Myocyte (in vitro differentiated cells): ENCODE measurements at places on chromosomes 7 and 10.
A peak's percentile ranks its signal among the peaks of the same experiment; 100 is the strongest.

GRCh38 chr7:139775829-139776266 lies 1.9 kb downstream of the HIPK2 start:
- peak; percentile 89 for DNase-seq

DNA sequence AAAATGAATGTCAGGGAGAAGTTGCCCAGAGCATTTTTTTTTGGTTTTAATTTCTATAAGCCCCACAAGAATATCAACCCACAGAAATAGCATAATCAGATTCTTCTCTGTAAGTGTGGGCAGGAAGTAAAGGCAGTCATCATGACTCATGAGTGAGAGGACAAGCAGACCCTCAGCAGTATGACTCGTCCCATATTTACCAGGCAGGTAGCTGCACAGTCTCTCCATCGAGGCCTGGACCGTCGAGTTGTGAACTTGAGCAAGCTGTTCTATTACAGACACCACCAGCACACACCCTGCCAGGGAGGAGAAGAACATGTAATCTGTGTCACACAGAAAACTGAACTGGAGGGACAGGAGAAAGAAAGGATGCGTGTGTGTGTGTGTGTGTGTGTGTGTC lies 37.8 kb downstream of the AOAH start:
- DNase-seq: no peak

GRCh38 chr7:3806516-3806915 lies 505.5 kb downstream of the SDK1 start:
- DNase-seq: no peak

DNA sequence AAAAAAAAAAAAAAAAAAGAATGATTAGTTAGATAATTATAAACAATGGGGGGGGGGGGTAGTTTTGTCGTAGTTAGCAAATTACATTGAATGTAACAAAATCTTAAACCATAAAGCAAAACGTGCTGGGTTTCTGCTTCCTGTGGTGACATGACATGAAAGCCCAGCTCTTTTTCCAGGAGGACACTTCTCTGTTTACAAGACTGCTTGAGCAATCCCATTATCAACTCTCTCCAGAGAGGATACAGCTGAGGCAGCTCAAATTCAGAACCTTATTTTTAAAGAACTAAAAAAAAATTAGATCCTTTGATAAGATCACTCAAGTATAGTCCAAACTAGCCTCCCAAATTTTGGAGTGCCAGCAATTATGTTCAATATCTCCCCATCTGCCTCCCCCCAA lies 58.6 kb downstream of the ADRB1 start:
- DNase-seq: no peak

DNA sequence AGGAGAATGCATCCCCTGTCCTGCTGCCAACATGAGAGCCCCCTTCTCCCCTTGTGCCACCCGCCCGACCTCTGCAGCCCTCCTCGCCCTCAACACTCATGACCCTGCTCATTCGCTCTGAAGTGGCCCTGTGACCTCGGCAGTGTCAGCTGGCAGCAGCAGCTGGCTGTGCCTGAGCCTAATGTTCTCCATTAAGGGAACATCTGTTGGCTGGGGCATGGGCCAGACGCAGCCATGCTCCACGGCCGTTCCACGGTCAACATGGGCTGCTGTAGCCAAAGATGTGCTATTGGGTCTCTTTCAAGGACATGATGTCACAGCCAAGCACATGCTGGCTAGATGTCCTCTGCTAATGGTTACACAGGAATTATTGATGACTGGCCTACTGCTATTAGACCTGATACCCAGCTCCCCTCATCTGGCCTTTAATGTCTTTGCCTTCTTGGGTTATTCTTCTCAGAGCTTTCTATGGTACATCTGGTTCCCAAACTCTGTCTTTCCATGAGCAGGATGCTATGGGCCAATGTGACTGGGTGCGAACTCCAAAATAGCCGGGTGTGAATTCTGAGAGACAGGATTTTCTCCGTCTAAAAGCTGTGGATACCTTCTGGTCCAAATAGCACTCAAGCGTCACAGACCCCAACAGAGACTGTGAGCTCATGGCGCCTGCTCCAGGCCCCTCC lies 22.4 kb downstream of the ADCYAP1R1 start:
- DNase-seq: no peak

DNA sequence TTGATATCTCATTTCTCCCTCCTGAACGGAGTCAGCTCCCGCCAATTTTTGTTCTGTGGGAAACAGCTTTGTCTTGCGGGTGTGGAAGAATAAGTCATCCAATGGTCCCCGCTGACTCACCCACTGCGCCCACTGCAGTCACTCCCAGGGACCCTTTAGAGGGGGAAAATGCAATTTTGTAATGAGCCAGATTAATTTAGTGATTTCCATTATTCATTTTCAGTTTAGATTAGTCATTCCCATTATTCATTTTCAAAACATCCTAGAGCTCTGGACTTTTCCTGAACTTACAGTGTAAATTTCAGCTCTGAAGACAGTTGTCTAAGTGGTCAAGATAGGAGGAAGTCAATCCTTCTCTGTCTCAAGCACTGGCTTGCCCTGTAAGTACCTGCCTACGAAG lies 154.9 kb upstream of the TMEM72 start:
- peak; percentile 11 for DNase-seq

DNA sequence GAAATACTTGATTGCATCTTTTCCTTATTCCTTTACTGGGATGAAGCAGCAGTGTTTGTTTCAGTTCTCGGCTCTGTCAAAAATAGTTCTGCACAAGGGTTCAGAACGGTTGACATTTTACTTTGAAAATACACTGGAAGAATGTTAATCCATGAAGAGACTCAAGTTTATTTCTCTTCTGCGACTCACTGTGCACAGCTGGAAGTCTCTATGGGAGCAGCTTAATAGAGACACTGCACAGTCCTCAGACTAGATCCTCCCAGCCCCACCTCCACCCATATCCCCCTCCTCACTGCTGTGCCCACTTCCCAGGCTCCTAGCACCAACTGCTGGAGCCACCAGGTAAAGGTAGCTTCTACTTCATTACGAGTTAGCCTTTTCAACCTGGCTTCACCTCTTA lies 517.8 kb downstream of the GRID1 start:
- no peak for DNase-seq

DNA sequence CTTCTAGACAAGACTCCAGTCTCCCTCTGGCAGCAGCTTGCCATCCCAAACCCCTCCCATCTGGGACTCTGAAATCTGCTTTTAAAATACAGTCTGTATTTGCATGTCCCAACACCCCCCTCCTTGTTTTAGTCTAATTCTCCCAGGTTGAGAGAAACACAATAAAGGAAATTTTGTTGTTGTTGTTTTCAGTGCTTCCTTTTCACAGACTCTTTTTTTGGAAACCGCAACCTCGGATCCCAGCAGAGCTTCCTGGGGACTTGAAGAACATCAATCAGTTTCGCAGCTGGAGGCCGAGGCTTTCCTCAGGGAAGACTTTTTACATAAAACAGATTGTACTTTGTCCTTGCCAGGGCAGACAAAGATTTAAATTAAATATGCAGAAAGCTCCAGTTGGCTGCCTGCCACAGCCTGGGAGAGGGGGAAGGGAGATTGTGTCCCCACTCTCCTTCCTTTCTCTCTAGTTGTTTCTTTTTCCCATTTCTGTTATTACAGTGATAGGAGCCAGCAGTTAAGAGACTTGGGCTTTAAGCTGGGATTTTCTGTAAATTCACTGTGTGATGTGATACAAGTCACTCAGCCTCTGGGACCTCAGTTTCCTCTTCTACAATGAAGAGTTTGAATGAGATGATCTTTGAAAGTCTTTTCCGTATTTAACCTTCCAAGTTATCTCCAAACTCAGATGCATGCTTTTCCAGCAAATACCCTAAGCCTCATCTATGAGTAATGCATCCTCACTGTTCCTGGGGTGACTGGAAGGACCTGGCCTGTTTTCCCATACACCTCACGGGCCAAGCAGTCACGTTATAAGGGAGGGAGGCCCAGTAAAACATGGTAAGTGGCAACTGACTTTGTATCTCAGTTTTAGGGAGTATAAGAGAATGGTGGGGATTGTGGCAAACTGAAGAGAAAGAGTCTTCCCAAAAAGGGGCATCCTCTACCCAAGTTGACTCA lies 192.3 kb downstream of the REEP3 start:
- peak; percentile 20 for DNase-seq

DNA sequence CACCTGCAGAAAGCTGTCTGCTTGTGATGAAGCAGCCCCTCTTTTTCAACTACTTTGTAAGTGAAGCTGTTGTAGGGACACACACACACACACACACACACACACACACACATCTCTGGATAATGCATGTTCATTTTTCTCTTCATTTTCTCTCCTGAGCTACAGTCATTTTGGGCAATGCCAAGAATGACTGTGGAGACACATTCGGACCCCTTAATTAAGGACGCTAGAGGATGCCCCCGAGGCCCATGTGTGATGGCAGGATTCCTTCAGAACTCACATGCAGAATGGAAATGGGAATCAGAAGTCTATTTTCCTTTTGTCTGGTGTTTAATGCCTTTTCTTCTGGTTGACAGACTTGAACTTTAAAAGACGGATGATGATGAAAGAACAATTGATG lies 56.6 kb downstream of the CLRN3 start:
- DNase-seq: no peak

DNA sequence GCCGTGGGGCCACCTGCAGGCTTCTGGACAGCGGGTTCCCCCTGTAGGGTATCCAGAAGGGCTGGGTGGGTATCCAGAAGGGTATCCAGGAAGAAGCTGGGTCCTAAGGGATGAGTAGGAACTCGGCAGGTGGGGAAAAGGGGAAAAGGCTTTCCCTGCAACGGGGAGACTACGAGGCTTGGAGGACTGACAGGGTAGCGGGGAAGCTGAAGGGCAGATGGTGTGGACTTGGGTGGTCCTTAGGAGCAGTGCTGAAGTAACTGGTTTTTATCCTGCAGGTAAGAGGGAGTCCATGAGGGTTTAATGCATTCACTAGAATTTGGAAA lies 525 bp downstream of the UBE2D4 start:
- DNase-seq: no peak

DNA sequence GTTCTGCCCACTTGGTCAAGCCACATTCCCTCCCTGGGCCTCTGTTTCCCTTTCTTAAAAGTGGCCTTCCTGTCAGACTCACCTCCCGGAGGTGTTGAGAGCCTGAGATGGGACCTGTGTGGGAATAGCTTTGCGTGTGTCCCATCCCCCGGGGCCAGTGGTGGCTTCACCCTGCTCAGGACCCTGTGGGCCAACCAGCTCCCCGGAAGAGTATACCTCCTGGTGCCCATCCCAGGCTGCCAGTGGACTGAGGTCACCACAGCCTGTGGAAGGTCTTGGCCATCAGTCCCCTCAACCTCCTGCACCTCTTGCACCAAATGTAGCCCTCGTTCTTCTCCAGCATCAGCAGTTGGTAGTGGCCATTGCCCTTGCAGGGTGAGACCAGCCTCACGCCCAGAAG lies 145.1 kb downstream of the RGS10 start:
- no peak for DNase-seq

DNA sequence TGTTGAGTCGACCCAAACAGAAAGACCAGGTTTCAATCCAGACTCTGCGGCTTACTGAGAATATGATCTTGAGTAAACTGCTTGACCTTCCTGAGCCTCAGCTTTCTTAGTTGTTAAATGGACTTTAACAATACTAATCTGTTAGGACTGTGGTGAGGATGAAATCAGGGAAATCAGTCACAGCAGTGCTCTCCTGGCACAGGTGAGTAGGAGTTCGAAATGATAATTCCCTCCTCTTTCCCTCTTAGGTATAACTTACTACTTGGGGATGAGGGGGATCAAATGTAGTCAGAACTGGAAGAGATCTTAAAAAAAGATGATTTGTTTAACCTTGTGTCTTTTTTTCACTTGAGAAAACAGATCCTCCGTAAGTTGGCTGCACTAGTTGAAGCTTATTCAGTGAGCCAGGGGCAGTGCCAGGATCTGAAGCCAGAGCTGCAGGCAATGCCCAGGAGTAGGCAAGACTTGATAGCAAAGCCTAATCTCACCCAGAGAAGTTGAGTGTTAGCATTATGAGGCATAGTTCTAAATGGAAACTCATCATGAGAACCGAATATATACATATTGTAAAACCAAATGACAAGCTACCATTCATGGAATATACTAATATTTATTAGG lies 1.8 kb upstream of the MAGI2 start:
- DNase-seq: no peak

DNA sequence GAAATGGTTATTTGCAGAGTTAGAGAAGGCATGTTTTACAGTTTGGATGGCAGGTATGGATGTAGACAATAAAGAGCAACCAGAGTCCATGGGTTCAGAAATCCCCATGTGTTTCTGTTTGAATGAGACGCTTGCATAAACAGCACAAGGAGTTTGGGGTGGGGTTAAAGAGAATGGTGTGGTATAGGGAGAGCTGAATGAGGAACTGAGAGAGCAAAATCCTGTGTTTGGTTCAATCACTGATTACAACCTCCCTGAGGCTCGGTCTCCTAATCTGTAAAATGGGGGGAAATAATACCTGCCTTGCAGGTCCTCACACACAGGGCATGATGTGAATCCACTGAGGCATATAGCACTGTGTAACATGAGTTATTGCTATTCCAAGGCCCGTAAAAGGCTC lies 23.7 kb downstream of the CAV1 start:
- no peak for DNase-seq

DNA sequence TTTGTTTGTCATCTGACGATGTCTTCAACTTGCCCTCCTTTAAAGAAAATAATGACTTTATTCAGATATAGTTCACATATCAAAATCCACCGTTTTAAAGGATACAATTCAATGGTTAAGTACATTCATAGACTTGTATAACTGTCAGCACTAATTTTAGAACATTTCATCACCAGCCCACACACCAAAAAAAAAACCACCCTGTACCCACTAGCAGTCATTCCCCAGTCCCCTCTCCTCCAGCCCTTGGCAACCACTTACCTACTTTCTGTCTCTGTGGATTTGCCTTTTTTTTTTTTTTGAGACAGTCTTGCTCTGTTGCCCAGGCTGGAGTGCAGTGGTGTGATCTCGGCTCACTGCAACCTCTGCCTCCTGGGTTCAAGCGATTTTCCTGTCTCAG lies 5.3 kb upstream of the HILPDA start:
- DNase-seq: peak; percentile 74

DNA sequence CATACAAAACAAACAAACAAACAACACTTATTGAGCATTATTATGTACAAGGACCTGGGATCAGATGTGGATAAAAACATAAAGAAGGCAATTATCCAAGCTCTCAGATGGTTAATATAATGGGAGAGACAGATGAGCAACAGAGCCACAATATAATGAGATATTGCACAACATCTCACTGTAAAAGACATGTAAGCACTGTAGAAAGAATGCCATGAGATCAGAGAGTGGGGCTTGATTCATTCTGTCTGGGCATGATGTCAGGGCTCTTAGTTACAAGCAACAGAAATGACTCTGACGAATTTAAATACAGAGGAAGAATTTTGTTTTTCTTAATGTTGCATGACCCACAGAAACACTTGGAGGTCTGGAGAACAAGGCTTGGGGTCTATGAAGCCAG lies 164.7 kb upstream of the PLXDC2 start:
- no peak for DNase-seq

DNA sequence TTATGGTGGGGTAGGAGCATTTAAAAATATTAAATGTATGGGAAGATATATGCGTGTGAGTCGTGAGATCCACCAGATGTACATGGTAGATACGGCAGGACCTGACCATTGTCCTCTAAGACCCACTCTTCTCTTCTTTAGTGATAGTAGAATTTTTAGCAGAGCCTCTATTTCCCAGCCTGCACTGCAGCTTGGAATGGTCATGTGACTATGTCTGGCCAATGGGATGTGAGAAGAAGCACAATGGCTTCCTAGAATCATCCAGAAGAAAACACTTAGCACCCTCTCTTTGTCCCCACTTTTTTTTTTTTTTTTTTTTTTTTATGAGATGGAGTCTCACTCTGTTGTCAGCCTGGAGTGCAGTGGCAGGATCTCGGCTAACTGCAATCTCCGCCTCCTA lies 86.6 kb upstream of the CYTH3 start:
- DNase-seq: no peak
